ENCODE measurements at places on chromosomes 7 and 10. TPM values are rescaled to one million over a fixed set of nuclear protein-coding genes. Genes with fewer than 3 reads are reported as not detected.

Gene NME8
- total RNA-seq = not detected

Gene ATP5MK
- 504 TPM for total RNA-seq

DNA sequence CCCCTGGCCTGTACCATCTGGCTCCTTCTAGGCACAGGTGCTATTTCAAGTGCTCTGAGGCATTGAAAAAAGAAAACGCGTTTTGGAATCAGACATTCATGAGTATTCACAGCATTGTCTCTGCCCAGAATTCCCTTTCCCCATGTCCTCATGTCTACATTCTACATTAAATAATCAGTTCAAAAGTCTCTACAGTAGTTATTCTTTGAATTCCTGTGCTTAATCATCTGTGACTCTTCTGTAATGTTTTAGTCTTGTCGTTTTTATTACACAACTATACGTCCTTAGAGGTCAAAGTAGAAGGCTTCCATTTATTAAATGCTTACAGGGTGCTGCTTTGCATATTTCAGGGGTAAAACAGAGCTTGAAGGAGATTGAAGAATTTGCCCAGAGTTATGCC is 95.7 kb downstream of the BICC1 start:
- no peak for DNase-seq

- no peak for DNase-seq
Observed at GRCh38 chr7:7851381-7851780, 117.2 kb upstream of the GLCCI1 start.

Gene ABCA13
- not detected for total RNA-seq

- no peak for DNase-seq
Observed at GRCh38 chr7:104367926-104368325, 39.5 kb downstream of the LHFPL3 start.

- no peak for DNase-seq
Observed at GRCh38 chr10:49611166-49611815, 1.2 kb downstream of the SLC18A3 start.

DNA sequence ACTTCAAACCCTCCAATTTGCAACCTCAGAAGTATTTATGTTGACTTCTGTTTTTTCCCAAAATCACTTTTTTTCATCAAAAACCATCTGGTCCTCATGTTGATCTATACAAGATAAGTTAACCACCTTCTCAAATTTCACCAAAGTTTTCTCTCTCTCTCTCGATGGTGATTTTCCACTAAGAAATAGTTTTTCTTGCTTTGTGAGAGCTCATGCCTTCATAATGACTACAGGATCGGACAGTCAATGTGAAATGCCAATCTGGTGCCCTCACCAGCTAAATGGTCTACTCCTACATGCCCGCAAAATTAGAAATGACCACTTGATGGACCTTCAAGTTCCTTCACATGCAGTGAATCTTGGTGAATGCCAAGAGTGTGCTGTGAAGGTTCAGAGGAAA is 40.4 kb downstream of the CNNM1 start:
- DNase-seq = no peak

DNA sequence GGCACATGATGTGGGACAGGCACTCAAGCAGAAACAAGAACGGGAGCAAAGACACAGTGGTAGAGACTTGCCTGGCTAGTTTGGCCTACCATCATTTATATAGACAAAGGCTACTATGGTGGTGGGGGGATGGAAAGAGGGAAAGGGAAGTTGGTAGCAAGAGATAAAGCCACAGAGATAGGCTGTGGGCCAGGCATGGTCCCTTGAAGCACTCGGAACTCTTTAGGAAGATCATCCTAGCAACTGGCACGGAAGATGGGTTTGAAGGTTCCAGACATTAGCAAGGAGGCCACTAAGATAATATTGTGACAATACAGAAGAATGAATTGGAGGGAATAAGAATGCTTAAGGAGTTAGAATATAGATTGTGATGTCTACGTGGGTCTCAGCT is 319.6 kb downstream of the ELMO1 start:
- no peak for DNase-seq

DNA sequence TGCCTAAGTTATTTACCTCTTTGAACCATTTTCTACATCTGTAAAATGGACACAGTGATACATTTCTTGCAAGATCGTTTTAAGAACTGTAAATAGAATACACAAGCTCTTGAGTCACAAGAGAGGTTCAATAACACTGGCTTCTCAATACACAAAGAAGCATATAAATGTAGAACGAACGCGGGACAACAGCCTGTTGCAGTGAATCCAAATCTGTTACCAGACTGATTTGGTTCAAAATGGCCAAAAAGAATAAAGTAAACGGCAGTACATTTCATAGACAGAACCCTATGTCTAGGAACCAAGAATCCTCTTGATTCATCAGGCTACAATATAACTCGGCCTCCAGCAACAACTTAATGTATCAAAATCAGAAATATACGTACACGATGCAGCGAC is 701 bp downstream of the MTPAP start:
- DNase-seq = no peak

Gene WNT2
- total RNA-seq = not detected

- DNase-seq = no peak
Observed at GRCh38 chr7:133164498-133164897, 82.6 kb upstream of the CHCHD3 start.

Gene DUS4L
- total RNA-seq = 12.9 TPM

Gene STAG3
- 23.7 TPM for total RNA-seq

GRCh38 chr10:118506671-118507590 is 88.5 kb downstream of the PRLHR start:
- DNase-seq = no peak

GRCh38 chr10:114728325-114728724 is 70.2 kb upstream of the ABLIM1 start:
- no peak for DNase-seq

- DNase-seq = no peak
Observed at GRCh38 chr10:51108406-51108805, 34.1 kb downstream of the PRKG1 start.

DNA sequence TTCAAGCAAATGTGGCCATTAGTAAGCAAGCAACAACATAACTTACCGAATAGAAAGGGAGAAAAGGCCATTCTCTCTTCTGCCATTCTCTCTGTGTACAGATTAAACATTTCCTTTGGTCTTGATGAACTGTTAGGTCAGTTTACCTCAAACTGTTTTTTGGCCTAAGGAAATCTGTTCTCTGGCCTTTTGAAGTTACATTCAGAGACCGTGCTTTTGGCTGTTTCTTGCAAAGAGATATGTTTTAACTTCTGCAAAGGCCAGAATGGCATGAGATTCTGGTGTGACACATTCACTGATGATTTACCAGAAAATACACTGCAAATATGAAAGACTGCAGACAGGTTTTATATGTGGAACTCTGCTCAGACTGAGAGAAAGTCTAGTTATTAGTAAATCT is 22.2 kb downstream of the AHR start:
- no peak for DNase-seq

DNA sequence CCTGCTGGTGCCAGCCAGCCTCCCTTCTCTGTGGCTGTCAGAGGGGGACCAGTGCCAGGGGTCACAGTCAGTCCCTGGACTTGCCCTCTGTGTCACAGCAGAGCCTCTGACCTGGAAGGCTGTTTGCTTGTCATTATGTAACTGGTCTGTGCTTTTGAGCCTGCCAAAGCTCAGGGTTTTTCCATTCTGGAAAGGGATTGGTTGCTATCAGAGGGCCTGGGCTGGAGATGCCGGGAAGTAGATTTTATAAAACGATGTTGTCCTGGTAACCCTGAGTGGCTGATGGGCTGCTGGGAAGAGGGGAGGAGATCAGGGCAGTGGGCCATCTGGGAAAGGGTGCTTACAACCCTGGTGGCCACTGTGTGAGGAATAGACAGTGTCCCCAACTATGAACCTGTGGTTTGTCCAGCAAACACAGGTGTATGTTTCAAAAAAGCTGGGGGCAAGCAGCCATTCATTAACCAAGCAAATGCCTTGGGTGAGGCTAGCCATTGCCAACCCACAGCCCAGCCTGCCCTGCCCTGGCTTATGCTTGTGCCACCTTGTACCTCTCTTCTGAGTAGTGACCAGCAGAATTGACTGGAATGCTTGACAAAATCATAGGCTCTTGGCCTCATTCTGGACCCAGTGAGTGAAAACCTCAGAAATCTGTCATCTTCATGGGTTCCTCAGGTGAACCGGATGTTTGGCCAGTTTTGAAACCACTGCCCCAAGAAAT is 21.6 kb downstream of the SFTPD start:
- DNase-seq = peak; percentile 51

Gene LRMDA
- total RNA-seq = not detected

DNA sequence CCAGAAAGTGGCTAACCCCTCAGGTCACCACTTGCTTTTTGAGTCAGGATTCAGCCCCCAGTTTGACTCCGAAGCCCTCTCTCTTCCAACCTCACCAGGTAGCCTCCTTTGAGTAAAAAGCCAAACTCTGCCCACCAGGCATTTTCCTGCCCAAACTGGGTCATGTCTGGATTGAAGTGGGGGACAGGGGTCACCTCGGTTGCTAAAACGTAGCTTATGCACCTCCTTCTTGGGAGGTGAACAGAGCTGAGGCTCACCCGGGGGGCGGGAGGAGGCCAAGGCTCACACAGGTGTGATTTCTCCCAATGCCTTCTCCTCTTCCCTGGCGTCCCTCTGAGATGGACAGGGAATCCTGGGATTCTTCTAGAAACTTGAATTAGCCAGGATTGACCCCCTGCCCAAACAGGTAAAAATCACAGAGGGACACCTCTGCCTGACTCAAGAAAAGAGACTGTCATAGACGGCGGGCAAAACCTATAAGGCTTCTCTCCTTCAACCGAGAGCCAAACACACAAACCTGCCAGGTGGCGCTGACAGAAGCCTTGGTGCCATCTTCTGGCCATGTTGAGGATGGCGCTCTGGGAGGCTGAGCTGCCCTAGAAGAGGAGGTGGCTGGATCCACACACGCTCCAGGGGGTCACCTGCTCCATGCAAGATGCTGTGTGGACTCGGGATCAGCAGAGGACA is 51.6 kb downstream of the PRLHR start:
- DNase-seq = peak; percentile 86

GRCh38 chr10:12631216-12631615 is 281.9 kb downstream of the CAMK1D start:
- DNase-seq = no peak

DNA sequence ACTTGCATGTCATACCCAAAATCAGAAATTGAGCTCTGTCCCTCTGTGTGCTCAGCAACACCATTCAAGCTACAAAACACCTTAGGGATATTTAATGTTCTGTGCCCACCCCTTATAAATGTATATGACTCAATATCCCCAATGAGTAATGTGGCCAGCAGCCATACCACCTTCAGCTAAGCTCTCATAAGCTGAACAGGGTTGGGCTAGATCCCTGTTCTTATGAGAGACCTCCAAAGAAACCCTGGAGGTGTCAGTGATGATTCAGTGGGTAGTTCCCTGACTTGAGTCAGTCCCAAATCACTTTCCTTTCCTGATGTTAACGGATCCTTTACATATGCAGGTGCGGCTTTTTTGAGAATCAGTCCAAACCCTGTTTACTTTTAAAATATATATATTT is 253.8 kb downstream of the CREB5 start:
- DNase-seq = no peak

GRCh38 chr7:158469396-158470051 is 118.1 kb downstream of the PTPRN2 start:
- DNase-seq = no peak

- DNase-seq = no peak
Observed at GRCh38 chr10:623014-623413, 66.5 kb downstream of the DIP2C start.

GRCh38 chr10:87500646-87501048 is 4.0 kb upstream of the MINPP1 start:
- no peak for DNase-seq

Gene LRRD1
- not detected for total RNA-seq

Gene TFR2
- total RNA-seq = 20.7 TPM

- no peak for DNase-seq
Observed at GRCh38 chr10:11045995-11046775, 28.5 kb downstream of the CELF2 start.

DNA sequence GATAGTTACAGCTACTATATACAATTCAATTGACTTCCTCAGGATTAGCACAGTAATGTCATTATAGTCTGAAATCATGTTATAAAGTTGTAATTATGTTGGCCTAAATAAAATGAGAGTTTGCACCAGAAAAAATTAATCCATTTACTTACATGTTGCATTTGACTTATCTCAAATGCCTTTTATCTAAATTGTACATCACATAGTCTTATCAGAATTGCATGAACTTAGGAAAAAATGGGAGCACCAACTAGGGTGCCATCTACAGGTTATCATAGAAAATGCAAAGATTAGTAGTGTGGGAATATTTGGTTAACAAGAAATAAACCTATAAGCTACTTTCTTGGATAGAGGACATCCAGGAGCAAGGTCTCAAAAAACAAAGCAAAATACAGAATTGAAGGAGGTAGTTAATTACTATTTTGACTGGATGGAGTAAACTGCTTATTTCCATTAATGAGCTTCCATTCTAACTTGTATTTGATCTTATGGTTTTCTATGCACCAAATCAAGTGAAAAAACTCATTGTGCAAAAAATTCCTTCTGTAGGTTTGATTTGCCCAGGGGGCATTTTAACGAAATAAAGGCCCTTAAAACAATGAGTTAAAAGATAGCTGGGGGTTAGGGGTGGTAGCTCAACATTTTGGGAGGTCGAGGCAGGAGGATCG is 60.0 kb upstream of the ORC5 start:
- no peak for DNase-seq

Gene TDRD1
- 0.16 TPM for total RNA-seq

GRCh38 chr7:100799037-100799896 is 28.1 kb downstream of the EPHB4 start:
- peak; percentile 87 for DNase-seq

Gene CRYGN
- not detected for total RNA-seq

DNA sequence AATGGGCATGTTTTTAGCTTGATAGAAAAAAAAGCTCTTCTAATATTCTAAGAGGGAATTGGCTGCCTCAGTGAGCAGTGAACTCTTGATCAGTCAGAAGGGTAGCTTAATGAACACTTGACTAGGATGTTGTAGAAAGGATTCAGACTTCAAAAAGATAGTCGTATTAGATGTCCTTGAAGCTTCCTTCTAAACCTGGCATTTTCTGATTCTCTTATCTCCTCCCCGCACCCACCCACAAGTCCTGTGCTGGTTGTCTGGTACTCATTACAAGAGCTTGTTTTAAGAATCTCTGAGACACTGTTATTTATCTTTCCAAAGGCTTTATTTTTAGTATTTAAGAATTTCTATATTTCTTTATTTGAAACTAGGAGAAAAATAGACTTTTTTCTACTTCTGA is 7.4 kb upstream of the SMIM30 start:
- DNase-seq = no peak

DNA sequence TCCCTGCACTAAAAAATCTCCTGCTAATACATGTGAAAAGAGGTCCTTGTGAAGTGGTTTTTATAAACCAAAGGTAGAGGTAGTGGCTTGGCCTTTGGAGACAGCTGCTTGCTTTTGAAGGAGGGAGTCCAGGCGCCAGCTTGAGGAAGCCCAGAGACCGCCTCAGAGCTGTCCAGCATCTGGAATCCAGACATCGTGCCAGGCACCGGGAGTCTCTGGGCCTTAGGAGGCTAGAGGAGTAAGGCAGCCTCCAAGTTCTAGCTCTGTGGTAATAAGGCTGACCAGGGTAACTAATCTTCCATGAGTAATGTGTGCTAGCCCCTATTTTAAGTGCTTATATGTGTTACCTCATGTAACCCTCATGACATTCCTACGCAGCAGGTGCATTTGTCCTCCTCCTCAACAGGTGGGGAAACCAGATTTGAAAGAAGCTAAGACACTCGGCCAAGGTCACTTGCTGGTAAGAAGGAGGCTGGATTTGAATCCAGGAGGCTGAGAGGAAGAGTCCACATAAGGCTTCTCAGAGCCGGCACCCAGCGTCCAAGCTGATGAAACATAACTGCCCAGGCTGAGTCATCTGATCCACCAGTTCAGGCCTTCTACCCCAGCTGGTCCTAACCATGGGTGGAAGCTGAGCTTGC is 26.1 kb downstream of the PRLHR start:
- peak; percentile 55 for DNase-seq

All from activated CD4-positive, alpha-beta T cell treated with anti-CD3 and anti-CD28 coated beads, Interleukin-2, amount 10 ng/mL, durations not matched to agents 24 days and 14 days (primary cell).